Amniotic epithelial cell (primary cell): ENCODE measurements at places on chromosomes 12 and 14.

DNA sequence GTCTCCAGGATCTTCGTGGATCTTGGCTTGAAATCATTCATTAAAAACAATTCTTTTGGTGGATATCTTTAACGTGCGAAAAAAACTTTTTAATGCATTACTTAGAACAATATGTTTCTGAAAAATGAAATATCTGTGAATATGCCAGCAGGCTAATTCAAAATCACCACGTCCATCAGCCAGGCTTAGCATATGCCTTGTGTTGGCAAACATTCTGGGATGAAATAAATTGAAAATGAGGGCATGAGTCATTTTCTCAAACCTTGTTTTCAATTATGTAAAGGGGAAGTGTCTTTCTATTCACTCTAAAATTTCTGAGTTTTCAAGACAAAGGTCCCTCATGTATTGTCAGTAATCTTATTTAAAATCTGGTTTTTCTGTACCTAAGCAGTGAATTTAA is 393.9 kb downstream of the PAWR start:
- DNase-seq: no peak

- DNase-seq: no peak
These were observed 836.6 kb downstream of the SLC6A15 start for GRCh38 chr12:84075991-84076390.

DNA sequence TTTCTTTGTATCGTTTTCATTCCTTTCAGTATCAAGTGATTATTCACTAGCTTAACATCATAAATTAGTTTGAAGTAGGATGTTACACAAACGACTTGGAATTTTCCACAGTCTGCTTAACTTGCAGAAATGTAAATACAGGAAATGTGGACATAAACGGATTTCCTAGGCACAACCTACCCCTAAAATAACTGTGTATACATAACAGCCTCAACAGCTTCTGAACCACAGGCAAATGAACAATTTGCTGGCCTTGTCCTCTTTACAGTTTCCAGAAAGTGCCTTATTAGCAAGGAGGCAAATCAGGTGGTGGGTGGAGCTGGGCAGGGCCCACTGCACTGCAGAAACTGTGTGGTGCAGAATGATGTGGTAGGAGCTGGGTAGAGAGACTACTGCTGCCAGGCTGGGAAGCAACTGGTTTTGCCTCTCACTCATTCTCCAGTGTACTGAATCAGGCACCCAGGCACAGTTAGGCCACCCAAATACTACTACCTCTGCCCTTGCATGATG is 14.1 kb downstream of the DRAM1 start:
- DNase-seq: peak; percentile 89

DNA sequence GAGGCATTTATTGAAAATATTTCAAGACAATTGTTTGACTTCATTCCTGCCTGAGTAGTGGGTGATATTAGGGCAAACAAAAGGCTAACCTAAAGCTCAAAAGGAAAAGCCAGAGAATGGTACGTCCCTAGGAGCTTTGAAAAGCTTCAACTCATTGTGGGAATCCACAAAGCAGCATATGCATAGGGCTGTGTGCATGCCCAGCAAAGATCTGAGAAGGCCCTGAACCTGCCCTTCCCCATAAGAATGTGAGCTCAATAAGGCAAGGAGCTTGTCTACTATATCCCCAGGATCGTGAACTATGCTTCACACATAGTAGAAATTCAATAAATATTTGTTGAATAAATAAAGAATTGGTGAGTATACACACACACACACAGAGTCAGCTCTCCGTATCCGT is 19.1 kb upstream of the RAD52 start:
- DNase-seq: no peak

DNA sequence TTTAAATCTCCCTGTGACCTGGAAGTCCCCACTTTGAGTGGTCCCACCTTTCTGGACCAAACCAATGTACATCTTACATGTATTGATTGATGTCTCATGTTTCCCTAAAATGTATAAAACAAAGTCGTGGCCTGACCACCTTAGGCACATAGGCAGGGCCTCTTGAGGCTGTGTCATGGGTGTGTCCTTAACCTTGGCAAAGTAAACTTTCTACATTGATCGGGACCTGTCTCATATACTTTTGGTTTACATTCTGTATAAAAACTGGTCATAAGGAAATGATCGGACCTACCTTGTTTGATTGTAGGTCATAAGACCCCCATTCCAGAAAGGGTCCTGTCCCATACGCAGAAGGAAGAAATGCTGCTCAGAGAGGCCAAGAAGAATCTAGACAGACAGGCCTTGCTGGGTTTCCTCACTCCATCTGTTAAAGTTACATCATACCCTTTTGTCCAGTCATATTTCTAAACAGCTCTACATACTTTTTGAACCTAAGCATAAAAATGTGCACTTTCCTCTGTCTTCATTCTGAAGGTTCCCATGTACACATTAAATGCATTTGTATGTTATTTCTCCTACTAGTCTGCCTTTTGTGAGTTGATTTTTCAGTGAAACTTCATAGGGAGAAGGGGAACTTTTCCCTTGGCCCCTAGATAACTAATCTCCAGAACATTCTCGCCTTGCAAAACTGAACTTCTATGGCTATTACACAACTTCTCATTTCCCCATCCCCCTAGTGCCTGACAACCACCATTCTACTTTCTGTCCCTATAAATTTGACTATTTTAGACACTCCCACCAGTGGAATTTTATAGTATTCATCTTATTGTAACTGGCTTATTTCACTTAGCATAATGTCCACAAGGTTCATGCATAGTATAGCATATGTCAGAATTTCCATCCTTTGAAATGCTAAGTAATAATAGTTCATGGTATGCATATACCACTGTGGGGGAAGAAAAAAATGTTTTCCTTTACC is 30.2 kb upstream of the CPM start:
- DNase-seq: peak; percentile 84

DNA sequence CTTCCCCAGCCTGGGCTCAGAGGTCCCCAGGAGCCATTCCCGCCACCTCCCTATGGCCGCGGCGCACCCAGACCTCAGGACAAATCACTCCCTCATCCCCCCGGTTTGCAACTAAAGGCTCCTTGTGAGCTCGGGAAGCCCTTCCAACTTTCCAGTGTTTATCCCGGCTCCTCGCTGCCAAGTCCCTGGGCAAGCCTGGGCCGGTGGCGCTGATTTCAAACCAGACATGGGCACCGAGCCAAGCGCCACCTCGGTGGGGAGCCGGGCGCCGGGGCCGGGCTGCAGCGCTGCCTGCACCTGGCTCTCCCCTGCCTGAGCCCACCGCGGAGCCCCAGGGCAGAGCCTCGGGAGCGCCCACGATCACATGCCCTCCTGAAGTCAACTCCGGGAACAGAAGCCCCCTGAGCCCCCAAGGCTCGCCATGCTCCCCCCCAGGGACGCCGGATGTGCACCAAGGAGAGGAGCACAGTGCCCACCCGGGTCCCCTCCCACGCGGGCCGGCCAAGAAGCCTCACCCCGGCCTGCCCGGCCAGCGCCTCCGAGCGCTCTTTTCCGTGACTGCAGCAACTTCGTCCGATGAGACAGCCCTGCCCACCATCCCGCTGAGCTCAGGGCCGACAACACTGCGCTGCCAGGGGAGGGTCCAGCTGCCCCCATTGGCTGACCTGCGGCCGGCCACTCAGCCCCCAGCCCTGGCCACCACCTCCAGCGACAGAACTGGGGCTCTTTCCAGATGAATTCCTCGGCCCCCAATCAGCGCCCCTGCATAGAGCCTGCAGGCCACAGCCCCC is 50.0 kb downstream of the NCOR2 start:
- peak; percentile 40 for DNase-seq

- DNase-seq: peak; percentile 87
These were observed 116.6 kb downstream of the ETV6 start for GRCh38 chr12:11765817-11766794.
